Stimulated activated CD4-positive, alpha-beta T cell treated with anti-CD3 and anti-CD28 coated beads, Interleukin-12 subunit alpha, Interleukin-12 subunit beta, amount 100 ng/mL, for 48 hours (primary cell): ENCODE measurements at places on chromosomes 7 and 10.

DNA sequence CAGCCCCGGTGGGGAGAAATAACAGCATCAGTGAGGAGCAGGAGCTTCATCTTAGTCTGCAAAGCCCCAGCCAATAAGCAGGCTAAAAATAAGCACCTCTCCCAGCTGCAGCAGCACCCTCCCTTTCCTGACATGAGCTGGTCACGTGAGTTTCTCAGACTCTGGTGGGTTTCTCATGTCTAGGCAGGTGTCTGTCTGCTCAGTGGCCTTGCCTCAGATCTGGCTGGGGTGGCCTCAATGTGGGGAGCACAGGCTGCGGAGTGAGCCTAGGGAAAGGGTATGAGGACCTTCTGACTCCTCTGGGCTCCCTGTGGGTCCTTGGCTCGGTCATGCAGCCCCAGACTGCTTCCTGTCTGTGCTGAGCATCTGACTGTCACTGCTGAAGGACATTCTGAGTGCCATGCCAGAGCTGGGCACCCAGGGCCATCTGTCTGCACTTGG is 81.6 kb upstream of the LRRC4 start:
- DNase-seq, result no peak

DNA sequence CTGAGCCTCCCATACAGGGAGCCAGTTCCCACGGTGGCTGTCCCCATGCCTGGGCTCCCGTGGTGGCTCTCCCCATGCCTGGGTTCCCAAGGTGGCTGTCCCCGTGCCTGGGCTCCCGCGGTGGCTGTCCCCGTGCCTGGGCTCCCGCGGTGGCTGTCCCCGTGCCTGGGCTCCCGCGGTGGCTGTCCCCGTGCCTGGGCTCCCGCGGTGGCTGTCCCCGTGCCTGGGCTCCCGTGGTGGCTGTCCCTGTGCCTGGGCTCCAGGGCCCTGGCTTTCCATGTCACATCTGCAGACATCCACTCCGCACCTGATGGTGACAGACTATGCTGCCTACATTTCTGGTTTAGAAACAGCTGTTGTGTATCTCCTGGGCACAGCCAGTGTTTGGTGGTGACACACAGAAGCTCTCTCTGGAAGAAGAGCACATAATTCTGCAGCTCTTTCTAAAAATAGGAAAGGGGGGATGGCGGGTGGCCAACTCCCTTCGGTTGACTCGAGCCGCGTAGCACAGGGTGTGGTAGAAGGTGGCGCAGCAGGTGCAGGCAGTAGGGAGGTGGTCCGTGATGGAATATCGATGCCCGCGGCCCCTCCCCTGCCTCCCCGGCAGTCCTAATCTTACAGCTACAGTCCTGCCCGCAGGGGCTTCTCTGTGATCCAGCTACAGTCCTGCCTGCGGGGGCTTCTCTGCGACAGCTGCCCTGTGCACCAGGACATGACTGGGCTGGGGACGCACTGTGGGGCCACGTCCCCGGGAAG is 251.2 kb downstream of the DNAJB6 start:
- no peak for DNase-seq

- DNase-seq, result no peak
Observed at GRCh38 chr10:116237970-116238369, 35.0 kb downstream of the GFRA1 start.

DNA sequence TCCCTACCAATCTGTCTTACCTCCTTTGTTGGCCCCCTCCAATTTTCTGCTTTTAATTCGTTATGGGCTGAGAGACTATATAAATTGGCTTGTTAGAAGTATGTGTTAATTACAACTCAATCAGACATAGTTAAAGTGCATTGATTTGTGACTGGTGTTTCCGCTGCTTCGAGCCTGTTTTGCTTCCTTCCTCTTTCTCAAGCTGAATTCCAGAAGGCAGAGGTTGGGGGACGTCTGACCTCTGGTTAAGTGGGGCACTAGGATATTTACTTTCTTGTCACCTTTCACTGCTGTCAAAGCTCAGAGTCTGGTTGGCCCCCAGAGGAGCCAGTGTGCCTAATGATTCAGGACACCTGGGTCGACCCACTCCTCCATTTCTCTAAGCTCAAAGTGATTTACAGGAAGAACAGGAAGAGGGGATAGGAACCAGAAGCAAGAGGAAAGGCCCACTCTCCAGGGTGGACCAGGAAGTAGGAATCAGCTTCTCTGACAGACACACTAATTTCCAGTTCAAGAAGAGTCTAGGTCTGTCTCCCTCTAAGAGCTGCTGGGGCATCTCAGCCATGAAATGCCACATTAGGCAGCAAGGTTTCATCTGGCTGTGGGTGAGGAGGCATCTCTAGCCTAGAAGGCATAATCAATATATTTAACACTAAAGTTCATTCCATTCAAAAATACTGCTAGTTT is 397.2 kb upstream of the NPVF start:
- no peak for DNase-seq

- peak; percentile 45 for DNase-seq
Observed at GRCh38 chr7:92809760-92810573, 26.4 kb downstream of the CDK6 start.

DNA sequence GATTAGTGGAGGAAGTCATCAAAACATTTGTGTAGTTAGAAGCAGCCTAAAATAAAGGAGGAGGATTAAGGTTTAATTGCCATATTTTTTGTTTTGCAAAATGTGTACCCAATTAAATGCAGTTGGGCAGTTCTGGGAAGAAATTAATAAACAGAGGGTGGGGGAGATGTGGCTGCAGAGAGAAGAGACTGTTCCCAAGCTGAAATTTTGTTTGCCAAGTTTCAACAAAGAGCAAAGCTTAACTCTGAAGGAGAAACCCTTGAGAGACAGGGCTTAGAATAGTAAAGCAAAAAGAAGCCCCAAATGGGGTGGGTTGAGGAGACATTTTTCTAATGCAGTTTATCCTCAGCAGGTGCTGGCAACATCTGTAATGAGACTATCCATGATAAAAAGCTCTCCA is 298.0 kb upstream of the NRP1 start:
- DNase-seq, result no peak

GRCh38 chr7:36690041-36690440 is 34.3 kb downstream of the AOAH start:
- DNase-seq, result no peak

- DNase-seq, result no peak
Observed at GRCh38 chr10:43669386-43669785, 20.7 kb upstream of the ZNF32 start.

GRCh38 chr7:9264395-9264794 is 831.0 kb downstream of the NXPH1 start:
- DNase-seq, result no peak

DNA sequence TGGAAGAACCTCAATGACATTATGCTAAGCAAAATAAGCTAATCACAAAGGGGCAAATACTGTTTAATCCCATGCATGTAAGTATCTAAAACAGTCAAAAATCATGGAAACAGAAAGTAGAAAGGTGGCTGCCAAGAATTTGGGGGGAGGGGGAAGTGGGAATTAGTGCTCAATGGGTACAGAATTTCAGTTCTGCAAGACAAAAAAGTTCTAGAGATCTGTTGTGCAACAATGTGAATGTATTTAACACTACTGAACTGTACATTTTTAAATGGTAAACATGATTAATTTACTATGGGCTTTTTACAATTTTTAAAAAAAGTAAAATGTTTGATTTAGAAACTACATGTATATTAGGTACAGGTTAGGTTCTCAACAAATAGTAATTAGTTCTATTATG is 11.9 kb downstream of the EZH2 start:
- DNase-seq, result no peak

- no peak for DNase-seq
Observed at GRCh38 chr7:46220066-46220630, 299.1 kb upstream of the IGFBP3 start.

DNA sequence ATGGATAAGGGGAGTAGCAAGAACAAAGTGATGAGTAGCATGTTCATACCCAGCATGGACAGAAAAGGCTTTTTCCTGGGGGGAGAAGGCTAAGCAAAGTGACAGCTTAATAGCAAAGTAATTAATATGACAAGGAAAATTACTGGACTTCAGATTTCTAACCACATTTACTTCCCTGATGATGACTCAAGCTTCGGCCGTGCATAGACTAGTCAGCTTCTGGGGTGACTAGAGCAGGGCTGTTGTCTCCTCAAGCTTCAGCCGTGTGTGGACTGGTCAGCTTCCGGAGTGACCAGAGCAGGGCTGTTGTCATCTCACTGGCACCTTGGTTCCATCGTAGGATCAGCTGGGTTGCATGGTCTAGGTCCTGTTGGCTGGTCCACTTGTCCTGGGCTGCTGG is 2.1 kb upstream of the ZNF117 start:
- no peak for DNase-seq

DNA sequence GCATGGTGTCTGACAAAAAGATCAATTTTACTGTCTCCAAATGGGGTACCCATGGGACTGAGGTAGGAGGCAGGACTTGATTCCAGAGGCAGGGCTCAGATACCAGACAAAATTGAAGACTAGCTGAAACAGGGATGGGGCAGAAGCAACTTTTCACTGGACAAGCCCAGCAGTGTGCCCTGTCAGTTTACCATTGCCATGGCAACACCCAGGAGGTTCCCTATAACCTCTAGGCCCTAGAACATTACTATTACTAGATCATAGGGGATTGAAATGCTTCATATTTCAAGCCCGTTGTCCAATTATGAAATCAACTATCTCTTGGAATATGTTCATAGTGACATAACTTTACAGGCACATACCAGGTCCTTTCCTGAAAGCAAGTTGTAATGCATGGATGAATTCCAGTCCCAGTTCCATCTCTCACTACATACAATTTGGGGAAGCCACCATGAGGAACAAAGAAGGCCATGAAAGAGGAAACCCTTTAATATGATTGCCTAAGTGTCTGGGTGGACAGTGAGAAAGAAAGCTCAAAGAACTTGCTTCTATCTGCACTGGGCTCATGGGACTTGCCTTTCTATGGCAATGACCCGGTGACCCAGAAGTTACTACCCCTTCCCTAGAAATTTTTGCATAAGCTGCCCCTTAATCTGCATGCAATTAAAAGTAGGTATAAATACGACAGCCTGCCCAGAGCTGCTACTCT is 557.9 kb downstream of the KCNMA1 start:
- DNase-seq, result no peak

DNA sequence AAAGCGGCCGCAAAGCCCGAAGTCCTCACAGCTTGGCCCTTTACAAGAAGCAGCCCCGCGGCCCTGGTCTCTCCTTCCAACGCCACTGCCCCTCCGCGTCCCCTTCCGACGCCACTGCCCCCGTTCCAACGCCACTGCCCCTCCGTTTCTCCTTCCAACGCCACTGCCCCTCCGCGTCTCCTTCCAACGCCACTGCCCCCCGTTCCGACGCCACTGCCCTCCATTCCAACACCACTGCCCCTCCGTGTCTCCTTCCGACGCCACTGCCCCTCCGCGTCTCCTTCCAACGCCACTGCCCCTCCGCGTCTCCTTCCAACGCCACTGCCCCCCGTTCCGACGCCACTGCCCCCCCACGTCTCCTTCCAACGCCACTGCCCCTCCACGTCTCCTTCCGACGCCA is 33.1 kb downstream of the AP5Z1 start:
- DNase-seq, result no peak

DNA sequence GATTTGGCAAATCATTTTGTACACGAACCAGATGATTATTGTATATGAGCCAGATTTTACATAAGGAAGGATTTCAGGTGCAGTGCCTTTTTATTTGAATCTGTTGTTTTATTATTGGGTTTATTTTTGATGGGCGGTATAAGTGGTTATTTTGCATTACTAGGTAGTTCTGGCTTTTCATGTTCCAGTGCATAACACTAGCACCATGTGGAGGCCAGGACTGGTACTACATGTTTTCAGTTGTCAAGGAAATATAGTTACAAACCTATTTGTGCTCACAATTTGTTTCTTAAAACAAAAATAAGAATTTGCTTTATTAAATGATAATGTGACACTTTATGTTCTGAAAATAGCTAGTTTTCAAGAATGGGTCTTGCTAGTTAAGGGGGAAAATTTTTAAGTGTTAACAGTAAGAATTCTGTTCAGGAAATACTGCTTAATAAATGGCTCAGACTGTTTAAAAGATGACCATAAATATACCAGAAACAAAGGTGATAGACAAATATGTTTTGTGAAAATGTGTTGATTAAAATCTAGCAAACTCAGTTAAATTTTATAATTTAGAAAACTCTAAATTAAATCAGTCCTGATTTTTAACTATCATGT is 7.1 kb upstream of the SEMA3E start:
- DNase-seq, result no peak

- DNase-seq, result no peak
Observed at GRCh38 chr10:84360637-84361365, 32.4 kb downstream of the CCSER2 start.

GRCh38 chr7:45342236-45342635 is 184.6 kb downstream of the RAMP3 start:
- DNase-seq, result no peak

DNA sequence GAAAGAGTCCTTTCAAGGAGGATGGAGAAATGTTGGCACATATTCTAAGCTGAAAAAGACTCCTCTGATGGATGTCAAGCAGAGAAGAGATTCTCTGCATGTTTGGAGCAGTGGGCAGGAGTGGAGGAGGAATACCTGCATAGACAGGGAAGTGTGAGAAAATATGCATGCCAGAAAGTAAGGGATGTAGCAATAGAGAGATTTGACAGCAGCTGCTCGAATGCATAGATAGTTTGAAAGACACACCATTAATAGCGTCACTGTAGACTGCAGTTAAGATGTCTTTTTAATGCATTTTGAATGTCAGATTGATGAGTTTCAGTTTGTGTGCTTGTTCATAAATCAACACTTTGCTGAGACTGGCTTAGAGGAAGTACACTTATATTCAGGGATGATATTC is 169.9 kb upstream of the POT1 start:
- no peak for DNase-seq

GRCh38 chr10:63522995-63523394 is 1.8 kb downstream of the REEP3 start:
- no peak for DNase-seq

DNA sequence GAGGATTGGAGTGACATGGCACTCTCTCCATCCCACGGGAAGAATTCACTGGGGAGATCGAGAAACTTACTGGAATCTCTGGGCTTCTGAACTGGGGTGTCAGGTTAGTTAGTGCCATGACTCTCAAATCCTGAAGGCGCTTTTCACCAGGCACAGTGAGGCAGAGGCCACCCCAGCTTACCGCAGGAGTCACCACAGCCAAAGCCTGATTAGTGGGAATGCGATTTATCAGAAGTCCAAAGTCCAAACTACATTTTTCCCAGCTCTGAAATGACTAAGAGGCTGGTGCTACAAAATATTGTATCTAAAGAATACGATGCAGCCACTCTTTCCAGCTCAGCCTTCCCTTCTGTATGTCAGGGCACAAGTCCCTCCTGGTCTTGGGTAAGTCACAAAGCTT is 334.8 kb upstream of the SHH start:
- no peak for DNase-seq

DNA sequence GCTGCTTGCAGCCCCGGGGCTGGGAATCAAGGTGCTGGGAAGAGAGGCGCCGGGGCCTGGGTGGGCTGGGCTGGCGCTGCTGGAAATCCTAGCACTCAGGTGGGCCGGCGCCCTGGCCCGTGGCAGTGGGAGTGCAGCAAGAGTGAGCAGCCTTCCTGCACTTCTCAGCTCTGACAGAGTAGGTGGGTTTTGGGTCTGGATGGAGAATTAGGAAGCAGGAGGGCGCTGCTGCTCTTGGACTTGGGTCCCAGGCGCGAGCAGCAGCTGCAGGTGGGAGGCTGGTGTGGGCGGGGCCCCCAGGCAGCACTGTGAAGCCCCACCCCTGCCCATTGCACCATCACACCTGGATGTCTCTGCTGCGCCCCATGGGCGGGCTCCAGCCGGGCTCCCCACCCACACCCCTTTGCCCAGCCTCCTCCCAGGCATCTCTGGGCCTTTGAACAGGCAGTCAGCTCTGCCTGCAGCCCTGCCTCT is 6.0 kb downstream of the BRI3 start:
- no peak for DNase-seq

- no peak for DNase-seq
Observed at GRCh38 chr7:136389933-136390332, 412.8 kb upstream of the MTPN start.
